Substantia nigra (tissue), 51 donors: ENCODE measurements at places on chromosomes 7 and 10.

DNA sequence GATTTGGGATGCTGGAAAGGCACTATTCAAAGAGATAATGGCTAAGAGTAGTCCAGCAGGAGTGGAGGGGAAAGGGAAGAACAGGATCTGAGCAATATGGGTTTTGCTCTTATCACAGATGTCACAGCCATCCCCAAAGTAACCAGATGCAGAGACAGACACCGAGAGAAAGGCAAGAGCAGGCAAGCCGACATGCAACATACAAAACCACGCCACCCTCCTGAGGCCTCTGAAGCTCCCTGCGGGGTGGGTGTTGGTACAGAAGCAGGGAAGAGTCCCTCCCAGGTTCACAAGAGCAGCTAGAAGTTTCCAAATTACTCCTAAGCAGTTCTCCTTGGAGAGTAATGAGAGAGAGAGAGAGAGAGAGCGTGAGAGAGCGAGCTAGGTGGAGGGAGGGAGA, 10.8 kb upstream of the C10orf53 start:
- no peak for DNase-seq

GRCh38 chr10:94066411-94066810, 72.7 kb downstream of the PLCE1 start:
- DNase-seq: no peak

- no peak for DNase-seq
Observed at GRCh38 chr7:151825721-151826120, 51.2 kb downstream of the PRKAG2 start.

- no peak for DNase-seq
Observed at GRCh38 chr10:772227-772637, 82.8 kb upstream of the DIP2C start.

- no peak for DNase-seq
Observed at GRCh38 chr7:1461646-1462375, 2.5 kb upstream of the MICALL2 start.

- no peak for DNase-seq
Observed at GRCh38 chr7:155665957-155666287, 21.5 kb downstream of the RBM33 start.

GRCh38 chr7:2566348-2566889, 7.6 kb downstream of the IQCE start:
- no peak for DNase-seq

- DNase-seq: no peak
Observed at GRCh38 chr10:30817541-30817940, 188.0 kb upstream of the LYZL2 start.
